Stimulated activated CD8-positive, alpha-beta memory T cell treated with anti-CD3 and anti-CD28 coated beads, Interleukin-4, amount 100 ng/mL, for 24 hours (primary cell): ENCODE measurements at places on chromosomes 12 and 14.

GRCh38 chr12:124279315-124279714 is 15.6 kb upstream of the RFLNA start:
- DNase-seq, result no peak

GRCh38 chr12:124324803-124325705 is 30.2 kb downstream of the RFLNA start:
- DNase-seq, result no peak

DNA sequence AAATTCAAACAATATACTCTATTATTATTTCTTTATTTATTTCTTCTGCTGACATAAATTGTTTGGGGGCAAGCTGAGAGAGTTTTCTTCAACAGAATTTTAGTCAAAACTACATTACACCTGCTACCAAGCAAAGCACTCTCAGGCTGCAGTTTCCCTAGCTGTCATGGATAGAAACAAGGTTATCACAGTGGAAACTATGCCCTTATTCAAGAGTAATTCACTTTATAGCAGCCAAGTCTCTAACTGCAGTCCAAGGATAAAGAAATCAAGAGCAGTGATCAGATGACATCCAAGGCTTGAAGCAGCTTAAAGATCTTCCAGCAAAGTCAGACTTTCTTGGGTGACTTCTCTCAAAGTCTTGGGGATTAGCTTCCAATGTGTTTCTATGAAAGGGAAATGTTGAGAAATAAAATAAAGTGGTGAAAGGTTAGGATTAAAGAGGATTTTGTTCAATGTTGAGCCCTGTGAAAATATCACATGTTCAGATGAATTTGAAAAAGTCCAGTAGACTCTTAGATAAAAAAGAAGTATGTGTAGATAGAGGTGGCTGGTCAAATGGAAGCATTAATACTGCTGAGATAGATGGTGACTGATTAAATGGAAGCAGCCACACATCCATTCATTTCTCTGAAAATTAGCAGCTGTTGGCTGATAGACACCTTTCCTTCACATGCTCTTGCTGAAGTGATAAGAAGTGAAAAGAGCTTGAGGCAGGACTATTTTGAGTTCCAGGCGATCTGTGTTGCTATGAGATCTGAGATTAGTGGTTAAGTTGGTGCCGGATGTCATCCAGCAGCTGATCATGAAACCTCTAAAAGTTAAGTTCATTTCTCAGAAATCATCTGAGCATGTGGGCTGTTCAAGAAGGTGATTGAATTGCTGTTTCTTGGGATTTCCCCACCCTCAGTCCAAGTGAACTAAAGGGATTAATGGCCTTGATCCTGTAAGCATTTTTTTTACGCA is 257.8 kb upstream of the BTG1 start:
- DNase-seq, result peak; percentile 31

- DNase-seq, result no peak
These were observed 49.1 kb downstream of the CEP290 start for GRCh38 chr12:88092771-88093170.

GRCh38 chr12:78146365-78146772 is 315.7 kb downstream of the NAV3 start:
- DNase-seq, result no peak

DNA sequence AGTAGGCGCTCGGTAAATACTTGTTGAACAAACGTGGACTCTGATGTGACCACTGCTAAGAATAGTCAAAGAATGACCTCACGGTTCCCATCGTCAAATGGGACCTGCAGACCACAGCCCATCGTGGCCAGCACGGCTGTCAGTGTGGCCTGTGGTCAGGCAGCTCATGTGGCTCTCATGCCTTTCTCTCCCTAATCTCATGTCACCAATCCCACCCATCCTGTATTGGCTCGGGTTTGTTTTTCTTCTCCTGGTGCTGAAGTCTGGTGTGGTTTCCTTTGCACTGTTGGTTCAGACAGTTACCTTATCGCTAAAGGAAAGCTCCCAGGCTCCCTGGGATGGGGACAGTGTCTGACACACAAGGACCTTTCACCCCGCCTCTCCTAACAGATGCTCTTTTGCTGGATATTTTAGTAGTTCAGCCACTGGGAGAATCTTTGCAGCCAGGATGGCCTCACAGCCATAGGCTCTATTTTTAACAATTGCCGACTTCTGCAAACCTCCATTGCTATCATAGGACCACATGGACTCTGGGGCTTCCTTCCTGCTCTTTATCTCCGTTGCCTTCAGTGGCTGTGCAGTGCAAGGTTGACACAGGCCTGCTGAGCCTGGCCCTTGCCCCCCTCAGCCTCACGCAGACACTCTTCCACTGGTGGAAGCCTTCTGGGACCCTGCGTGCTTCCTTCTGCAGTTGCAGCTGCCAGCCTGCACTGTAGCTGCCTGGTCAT is 293.1 kb upstream of the FKBP4 start:
- DNase-seq, result no peak

- no peak for DNase-seq
These were observed 400 bp upstream of the PRIMA1 start for GRCh38 chr14:93788543-93789227.

DNA sequence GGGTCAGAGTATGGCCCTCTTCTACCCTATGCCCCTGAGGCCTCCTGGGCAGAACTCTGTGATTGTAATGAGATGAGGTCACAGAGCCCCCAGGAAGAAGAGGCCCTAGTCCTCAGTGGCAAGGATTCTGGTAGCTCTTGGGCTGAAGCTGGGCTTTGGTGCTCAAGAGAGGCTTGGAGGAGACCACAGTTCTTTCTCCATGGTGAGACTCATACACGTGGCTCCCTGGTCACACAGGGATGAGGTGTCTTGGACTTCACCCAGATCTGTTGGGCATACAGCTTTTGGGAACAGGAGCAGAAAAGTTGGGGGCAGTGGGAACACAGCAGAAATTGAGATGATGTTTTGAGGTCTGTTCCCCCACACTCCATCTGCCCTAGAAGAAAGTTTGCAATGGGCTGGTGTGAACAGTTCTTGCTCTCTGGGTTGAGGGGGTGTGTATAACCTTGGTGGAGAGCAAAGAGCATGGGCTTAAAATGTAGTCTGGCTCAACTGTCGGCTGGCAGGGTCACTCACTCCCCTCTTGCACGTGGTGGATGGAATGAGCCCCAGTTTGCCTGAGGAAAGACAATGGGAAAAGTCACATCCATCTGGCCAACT is at the start of gene KRT86:
Gene KRT86 (plus strand): TSS at position 125 of the 600 bp plus-strand sequence. CDS start 27,272 bp downstream, outside the sequence.
- DNase-seq, result no peak
